Hindlimb muscle (tissue), 1 donor: ENCODE measurements at places on chromosomes 6 and 20.

DNA sequence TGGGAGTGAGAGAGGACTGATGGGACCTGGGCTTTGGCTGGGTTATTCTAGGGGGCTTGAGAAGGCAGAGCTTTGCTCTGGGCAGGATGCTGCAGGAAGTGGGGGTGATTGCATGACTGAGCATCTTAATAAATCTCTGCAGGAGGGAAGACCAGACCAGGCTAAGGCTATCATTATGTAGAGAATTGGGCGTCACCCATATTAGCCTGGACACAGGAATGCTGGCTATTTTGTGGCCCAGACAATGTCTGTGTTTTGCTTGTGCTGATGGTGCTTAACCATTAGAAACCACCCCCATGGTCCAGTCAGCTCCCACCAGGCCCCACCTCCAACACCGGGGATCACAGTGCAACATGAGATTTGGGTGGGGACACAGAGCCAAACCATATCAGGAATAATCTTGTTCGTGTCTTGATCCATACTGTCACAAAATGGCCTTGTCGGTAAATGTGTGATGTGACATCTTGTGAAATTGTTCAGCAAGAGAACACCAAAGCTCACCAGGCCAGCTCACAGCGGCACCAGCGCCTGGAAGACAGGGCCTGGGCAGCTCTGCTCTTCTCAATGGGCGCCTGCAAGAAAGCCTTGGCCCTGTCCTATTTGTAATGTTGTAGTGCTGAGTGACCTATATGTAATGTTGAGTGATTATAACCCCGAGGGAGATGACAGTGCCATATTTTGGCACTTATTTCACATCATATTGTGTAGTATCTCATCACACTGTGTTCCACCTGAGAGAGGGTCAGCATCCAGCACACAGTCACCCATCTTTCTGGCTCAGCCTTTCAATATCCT lies 211.8 kb downstream of the QKI start:
- no peak for DNase-seq

DNA sequence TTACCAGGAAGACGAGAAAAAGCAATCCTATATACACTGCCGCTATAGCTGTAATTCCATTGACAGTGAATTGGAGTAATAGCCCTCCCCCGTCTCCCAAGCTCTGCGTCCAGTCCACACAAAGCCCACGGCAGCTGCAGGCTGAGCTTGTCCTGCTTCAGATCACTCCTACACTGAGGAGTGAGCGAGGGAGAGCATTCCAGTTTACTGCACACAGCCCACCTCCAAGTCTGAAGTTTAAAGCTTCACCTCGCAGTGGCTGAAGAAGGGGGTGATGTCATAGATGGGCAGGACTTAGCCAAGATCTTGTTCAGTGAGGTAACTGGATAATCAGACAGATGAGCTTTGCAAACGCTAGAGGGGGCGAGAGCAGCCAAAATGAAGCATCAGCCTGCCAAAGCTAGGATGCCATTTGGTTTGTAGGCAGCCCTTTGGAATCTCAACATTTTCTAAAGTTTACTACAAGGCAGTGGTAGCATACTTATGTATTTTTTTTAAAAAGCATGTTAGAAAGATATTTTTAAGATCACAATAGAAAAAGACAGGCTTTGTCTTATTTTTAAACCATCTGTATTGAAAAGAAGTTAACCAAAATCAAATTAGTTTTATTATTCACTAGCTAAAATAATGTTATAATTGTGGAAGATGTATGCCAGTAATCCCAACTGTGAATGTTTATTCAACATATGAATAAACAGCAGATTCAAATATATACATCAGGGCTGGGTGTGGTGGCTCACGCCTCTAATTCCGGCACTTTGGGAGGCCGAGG lies at the start of gene FLRT3:
TSS of gene FLRT3 (minus strand) at position 213 of the 772 bp plus-strand sequence. CDS start 10,106 bp downstream, outside the sequence.
- peak; percentile 94 for DNase-seq

DNA sequence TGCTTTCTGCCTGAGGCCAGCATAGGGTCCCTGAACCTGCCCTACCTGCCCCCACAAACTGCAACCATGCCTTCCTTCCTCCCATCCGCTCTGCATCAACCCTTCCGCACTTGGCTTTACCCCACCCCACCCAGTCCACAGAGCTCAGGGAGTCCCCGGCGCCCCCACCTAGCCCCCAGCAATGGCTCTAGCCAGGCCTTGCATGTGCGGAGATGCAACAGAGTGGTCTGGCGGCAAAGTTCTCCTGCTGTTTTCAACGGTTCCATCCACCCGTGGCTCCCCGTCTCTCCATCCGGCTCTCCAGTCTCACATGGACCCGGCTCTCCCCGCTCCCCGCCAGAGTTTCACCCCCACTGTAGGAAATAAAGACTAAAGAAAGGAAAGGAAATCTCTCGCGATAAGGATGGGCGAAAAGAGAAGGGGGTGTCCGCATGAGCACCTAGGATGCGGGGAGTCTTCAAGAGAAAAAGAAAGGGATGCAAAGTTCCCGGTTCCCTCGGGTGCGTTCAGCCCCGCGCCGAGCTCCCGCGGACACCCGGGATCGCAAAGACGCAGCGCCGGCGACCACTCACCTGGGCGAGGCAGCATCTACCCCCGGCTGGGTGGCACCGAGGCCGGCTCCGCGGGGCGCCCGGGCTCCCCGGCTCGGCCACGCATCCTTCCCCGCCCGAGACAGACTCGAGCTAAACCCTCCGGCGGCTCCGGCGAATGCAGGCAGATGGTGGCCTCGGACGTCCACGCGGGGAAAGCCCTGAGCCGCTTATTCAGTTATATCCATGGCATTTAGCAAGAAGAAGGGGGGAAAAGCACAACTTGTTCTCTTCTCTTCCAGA lies 579 bp downstream of the LRFN2 start:
- DNase-seq: no peak

- no peak for DNase-seq
Observed at GRCh38 chr6:42088101-42088591, 37.8 kb downstream of the TAF8 start.

DNA sequence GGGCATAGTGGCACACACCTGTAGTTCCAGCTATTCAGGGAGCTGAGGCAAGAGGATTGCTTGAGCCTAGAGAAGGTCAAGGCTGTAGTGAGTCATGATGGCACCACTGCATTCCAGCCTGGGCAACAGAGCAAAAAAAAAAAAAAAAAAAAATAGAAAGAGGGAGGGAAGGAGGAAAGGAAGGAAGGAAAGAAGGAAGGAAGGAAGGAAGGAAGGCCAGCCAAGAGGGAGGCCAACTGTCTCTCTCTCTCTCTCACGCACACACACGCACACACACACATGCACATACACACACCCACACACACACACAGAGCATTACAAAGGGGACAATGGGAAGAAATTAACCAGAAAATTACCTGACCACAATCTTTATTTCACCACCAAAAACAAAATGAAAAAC lies 50.6 kb upstream of the COL9A1 start:
- DNase-seq: no peak

- DNase-seq: no peak
Observed at GRCh38 chr6:35199866-35200265, 13.9 kb upstream of the SCUBE3 start.

- peak; percentile 45 for DNase-seq
Observed at GRCh38 chr6:116217069-116217468, 36.8 kb downstream of the TSPYL4 start.

GRCh38 chr6:106452628-106453027 lies 92.1 kb downstream of the CRYBG1 start:
- DNase-seq: no peak

DNA sequence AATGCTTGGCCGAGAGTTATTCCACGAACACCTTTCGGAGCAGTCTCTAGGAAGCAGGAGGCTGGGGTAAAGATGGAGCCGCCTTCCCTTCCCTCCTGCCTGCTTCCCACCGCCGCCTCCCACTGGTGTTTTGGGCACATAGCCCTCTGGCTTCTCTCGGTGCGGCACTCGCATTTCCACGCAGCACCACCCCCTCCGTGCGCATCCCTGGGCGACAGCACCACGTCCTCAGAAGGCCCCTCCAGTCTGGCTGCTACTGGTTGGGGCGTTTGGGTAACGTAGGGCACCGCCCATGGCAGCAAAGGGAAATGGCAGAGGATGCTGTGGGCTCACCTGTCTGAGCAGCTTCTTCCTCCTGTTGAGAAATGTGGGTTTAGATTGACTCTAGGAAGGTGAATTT lies 2.4 kb downstream of the COL20A1 start:
- no peak for DNase-seq

DNA sequence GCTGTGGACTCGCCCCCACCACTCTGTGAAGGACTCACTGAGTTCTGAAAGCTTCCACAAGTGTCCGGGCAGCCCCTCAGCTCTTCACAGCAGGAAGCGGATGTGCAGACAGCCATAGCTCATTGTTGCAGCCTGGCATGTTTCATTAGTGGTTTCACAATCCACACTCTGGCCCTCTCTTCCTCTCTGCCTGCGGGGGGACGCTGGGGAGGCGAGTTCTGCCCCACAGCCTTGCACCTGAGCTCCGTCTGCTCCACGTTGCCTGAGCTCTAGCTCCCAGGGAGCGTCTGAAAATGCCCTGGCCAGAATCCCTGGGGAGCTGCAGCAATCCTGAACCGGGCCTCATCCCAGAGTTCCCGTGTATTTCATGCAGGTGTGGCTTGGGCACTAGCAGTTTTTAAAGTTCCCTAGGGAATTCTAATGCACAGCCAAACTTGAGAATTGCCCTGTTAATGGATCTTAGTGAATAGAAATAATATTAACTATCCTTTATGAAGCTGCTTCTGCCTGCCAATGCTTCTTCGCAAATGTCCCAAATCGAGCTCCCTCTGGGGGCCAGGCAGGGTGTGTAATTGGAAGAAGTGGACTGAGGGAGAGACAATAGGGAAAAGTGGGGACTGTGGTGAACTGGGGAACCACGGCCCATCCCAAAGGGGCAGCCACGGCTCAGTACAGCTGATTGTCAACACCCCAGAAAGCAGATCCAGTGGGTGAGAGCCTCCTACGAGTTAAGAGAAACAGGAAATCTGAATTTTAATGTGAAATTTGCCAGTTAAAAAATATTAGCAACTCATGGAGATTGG lies 51.5 kb downstream of the CTCFL start:
- no peak for DNase-seq

- no peak for DNase-seq
Observed at GRCh38 chr20:24407151-24407550, 62.3 kb upstream of the SYNDIG1 start.

DNA sequence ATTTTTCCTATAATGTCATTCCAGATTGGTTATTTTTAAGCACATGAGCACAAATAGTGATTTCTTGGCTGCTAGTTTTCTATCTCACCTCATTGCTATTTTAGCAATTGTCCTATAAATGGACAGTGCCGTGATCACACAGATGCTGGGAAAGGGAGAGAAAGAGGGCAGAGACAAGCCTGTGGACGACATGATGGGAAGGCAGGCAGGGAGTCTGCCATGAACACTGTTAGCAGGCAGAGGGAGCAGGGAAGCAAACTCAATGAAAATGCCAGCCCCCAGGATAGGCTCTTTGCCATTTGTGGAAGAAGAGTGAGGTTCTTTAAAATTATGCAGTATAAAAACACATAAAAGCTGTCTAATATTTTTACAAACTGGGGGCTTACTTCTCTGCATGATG lies 96.8 kb downstream of the ADTRP start:
- no peak for DNase-seq

DNA sequence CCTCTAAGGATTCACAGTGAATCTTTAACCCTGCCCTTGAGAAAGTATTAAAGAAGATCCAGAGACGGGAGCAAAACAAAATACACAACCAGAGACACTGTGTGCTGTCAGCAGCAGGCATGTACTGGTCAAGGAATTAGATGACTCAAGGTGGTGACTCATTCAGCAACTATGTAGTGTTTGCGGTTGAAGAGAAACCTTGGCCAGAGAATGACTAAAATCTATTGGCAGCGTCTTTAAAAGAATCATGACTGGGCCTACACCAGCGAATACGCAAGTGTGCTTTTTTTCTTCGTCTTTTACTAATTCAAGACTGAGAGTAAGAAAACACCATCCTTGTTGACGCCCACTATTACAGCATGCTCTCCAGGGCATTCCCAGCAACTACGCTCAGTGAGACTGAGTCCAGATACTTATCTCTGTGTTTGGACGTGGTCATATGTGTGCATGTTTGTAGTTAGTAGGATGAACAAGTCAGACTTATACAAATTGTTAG lies 72.4 kb upstream of the BACH2 start:
- peak; percentile 84 for DNase-seq
